ENCODE measurements at places on chromosomes 16 and 17.

GRCh38 chr16:64459402-64459801 lies 662.5 kb downstream of the CDH11 start:
- DNase-seq, result no peak

DNA sequence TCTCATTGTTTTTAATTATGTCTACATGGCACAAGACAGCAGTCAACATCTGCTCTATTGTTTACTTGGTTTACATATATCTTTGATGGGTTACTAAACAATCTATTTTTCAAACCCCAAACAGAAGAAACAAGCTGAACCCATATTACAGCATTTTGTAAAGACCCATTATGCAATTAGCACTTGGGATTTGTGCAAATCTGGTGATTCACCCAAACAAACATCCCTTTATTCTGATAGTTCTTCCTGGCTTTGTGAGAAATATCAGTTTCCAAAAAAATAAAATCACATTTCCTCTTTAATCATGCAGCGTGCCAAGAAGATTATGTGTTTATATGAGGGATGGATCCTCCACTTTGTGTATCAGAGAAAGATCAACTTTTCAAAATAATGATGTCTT lies 16.8 kb upstream of the RBFOX1 start:
- DNase-seq, result no peak

DNA sequence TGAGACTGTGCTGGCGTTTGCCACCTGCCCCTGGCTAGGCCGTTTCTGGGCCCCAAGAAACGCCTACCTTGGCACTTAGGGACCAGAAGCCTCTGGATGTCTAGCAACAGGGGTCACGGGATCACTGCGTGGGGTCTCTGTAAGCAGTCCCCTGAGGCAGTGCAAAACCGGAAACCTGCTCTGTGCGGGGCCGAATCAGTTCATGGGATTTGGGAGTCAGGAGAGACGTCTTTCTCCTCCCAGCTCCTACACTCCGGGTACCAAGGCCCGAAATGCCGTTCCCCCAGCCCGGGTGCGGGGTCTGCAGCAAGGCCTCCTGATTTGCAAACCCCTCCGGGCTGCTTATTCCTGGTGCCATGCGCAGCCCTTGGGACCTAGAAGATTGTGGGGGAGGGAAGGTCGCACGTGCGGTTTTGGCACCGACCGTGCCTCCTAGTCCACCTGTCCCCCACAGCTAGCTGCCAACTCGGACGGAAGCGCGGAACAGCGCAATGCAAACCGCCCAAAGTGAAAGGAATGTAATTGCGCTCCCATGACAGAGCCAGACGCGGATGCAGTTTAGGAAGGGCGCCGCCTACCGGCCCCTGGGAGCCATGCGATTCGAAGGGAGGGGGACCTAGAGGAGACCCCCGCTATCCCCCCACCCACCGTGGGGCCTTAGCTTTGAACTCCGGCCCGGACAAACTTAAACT lies 6.5 kb downstream of the IRX5 start:
- no peak for DNase-seq

DNA sequence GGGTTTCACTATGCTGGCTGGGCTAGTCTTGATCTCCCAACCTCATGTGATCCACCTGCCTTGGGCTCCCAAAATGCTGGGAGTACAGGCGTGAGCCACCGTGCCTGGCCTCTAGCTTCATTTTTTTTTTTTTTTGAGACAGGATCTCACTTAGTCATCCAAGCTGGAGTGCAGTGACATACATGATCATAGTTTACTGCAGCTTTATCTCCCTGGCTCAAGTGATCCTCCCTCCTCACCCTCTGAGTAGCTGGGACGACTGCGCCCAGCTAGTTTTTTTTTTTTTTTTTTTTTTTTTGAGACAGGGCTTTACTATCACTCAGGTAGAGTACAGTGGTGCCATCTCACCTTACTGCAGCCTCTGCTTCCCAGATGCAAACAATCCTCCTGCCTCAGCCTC lies 9.7 kb downstream of the RPA1 start:
- DNase-seq, result no peak

GRCh38 chr17:81517339-81518112 lies 4.9 kb upstream of the ACTG1 start:
- no peak for DNase-seq

DNA sequence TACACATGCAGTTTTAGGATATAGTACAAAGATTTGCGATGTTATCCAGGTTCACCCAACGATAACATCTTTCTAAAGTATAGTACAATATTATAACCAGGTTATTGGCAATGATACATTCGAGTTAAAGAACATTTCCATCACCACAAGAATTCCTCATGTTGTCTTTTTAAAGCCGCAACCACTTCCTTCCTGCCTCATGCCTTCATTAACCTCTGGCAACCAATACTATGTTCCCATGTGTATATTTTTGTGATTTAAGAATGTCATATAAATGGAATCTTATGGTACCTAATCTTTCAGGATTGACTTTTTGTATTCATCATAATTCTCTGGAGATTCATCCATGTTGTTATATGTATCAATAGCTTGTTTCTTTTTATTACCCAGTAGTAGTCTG lies 1183.2 kb downstream of the CDH11 start:
- DNase-seq, result no peak

All from effector CD4-positive, alpha-beta T cell (primary cell).